ENCODE measurements at places on chromosomes 4 and X. TPM values are rescaled to one million over a fixed set of nuclear protein-coding genes. Genes with fewer than 3 reads are reported as not detected.

Gene C4orf17
- total RNA-seq: not detected

Gene ANK2
- 1.7 TPM for total RNA-seq

Gene STATH
- total RNA-seq: not detected

Gene GK
- 4.2 TPM for total RNA-seq

Gene SLC10A4
- total RNA-seq: 0.30 TPM

Gene CSAG1
- total RNA-seq: not detected

Gene ZFP42
- total RNA-seq: not detected

Gene DGAT2L6
- not detected for total RNA-seq

Gene ABLIM2
- total RNA-seq: under 0.01 TPM

Gene SYN1
- total RNA-seq: not detected

Gene FGA
- not detected for total RNA-seq

Gene SPRY1
- 5.2 TPM for total RNA-seq

Gene SSX2B
- not detected for total RNA-seq

Gene CCKAR
- total RNA-seq: not detected

Gene TRAPPC2
- 21.4 TPM for total RNA-seq

Gene KCNE5
- not detected for total RNA-seq

Gene PHOX2B
- total RNA-seq: not detected

Gene VSIG1
- 0.97 TPM for total RNA-seq

Gene ARHGAP6
- total RNA-seq: 0.30 TPM

Gene HPF1
- 50.2 TPM for total RNA-seq

Gene PLS3
- 507 TPM for total RNA-seq

Gene XG
- total RNA-seq: 1.3 TPM

Gene GLRA3
- not detected for total RNA-seq

Gene CENPI
- total RNA-seq: 26.0 TPM

Gene ZNF630
- total RNA-seq: 0.65 TPM

Measured in epithelial cell of umbilical artery (primary cell).